Body of pancreas (tissue), 4 donors: ENCODE measurements at places on chromosomes 6 and 20. TPM values are rescaled to one million over a fixed set of nuclear protein-coding genes. Genes with fewer than 3 reads are reported as not detected.

Gene ARFRP1
- 22.6 TPM for total RNA-seq

Gene BHLHE23
- not detected for total RNA-seq

DNA sequence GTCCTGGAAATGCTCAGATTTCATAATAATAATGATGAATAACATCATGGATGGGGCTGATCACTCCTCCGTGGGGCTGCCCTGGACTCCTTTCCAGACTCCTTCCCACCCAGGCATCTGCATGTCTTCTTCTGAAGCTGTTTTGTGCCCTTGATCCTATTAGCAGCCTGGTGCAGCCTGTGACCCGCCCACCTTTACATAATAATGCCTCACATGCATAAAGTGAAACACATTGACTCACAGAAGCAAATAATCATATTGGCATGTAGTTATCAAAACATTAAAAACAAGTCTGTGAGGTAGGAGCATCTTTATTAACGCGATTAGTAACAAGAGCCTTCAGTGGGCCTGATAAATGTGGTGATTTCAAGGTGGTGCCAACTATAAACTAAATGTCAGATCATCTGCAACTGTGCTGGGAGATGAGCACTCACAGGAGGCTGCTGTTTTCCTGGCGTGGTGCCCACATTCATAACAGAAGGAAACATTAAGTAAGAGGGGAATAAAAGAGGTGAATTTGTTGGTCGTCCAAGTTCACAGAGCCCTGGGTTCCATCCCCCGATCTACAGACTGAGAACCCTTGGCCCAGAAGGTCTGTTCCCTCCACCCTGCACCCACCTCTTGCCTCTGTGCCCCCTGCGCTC is 344.7 kb downstream of the CDH4 start:
- DNase-seq, result no peak

DNA sequence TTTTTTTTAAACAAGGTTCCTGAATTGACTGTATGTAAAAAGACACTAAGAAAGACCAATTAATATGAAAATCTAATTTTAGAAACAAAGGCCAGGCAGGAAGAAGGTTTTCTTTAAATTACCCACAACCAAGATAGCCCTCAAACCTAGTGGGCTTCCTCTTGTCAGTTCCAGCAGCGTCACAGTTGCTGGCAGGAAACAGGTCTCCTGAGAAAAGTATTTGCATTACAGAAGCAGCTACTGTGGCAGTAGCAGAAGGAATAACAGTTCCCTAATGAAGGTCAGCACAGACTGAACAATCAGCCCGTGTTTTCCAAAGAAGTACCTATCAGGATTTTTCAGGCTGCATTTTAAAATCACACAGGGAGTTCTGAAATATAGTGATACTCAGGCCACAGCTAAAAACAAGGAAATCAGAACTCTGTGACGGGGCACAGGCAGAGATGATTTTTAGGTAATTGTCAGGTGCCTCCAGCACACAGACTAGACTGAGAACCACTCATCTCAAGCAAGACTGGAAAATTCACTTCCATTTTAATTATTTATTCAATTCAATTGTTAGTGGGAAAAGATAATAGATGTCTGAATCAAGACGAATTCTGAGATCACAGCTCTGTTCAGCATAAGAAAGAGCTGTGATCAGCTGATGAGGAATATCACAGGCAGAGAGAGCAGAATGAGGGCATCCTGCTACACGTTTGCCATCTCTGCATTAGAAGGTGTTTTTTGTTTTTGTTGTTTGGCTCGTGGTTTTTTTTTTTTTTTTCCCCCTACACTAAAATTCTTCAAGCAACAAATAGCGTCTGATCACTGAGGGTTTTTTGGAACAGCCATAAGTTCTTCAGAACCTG is 230.5 kb upstream of the KHDRBS2 start:
- DNase-seq, result no peak

- DNase-seq, result no peak
Measured at GRCh38 chr6:80623066-80623815, 516.8 kb downstream of the BCKDHB start.

- DNase-seq, result no peak
Measured at GRCh38 chr6:37709250-37709931, 11.7 kb upstream of the MDGA1 start.

DNA sequence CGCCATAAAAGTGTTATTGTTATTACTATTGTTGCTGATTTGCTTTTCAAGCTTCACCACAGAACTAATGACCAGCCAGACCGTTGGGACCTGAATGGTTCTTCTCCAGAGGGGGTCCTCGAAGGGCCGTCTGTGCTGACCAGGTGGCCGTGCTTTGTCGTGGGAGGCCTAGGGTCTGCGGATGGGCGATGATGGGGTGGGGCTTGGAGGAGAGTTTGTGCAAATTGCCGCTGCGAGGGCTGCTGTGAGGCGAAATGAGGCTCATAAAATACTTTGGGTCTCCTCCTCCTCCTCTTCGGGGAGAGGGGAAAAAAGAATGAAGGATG is 6.0 kb upstream of the ZBTB22 start:
- no peak for DNase-seq
